ENCODE measurements at places on chromosomes 11 and 22. TPM values are rescaled to one million over a fixed set of nuclear protein-coding genes. Genes with fewer than 3 reads are reported as not detected.

DNA sequence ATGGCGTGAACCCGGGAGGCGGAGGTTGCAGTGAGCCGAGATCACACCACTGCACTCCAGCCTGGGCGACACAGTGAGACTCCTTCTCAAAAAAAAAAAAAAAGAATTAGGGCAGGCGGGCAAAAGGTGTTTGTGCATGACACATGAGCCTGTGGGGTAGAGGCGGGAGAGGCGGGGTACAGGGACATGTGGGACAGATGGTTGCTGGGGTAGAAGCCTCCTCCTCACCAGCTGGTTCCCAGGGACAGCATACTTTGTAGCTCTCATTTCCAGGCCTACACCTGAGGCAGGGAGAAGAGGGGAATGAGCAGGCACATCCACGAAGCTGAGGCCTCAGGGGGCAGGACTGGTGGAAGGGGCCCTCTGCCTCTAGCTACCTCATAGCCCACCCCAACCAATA lies 23.7 kb downstream of the YWHAH start:
- no peak overlapping the region for H3K4me3 ChIP-seq
- no peaks in the 10 kb centered on the region for H3K36me3 ChIP-seq
- H3K4me1 ChIP-seq, result peaks cover 10% of the 10 kb centered on the region
- H3K27me3 ChIP-seq, result no peaks in the 10 kb centered on the region
- no peak overlapping the region for H3K27ac ChIP-seq

DNA sequence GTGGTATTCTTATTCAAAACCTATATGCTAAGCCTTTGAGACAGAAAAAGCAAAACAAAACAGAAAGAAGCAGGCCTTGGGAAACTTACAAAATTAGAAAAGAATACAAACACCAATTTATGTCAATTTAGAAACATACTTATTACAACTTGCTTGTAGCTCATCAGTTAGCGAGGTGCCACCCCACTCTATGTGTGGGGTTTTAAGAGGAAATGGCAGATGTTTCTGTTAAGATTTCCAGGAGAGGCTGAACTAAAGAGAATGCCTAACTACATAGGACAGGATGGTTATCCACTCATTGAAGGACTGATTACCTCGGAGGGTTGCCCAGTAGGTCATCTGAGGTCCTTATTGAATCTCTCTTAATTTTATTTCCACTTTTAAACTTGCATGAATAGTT lies 302.0 kb downstream of the ETS1 start:
- no peak for DNase-seq
- no peaks in the 10 kb centered on the region for H3K27me3 ChIP-seq
- H3K27ac ChIP-seq, result no peak overlapping the region
- H3K36me3 ChIP-seq, result no peaks in the 10 kb centered on the region
- peaks cover 42% of the 10 kb centered on the region for H3K4me1 ChIP-seq

DNA sequence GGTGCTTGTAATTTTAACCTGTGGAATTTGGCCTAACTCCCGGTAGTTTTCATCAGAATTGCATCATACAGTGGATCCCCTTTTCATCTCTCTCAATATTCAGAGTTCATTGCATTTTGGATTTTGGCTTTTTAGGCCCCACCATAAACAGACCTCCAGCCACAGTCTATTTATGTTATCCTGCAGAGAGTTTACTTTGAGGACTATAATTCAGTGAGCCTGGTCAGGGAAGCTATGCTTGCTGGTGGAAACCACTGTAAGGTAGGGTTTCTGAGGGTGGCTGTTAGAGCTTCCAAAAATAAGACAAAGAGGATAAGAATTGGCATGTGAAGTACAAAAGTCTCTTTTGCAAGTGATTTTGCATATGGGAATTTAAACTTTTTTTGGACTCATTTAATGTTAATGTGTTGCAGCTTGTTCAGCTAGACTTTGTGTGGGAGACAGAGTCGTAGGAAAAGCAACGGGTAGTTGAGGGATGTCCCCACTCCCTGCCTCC lies 34.8 kb upstream of the DDI1 start:
- DNase-seq, result no peak
- no peak overlapping the region for H3K27ac ChIP-seq
- H3K36me3 ChIP-seq, result no peaks in the 10 kb centered on the region
- H3K4me1 ChIP-seq, result no peaks in the 10 kb centered on the region

DNA sequence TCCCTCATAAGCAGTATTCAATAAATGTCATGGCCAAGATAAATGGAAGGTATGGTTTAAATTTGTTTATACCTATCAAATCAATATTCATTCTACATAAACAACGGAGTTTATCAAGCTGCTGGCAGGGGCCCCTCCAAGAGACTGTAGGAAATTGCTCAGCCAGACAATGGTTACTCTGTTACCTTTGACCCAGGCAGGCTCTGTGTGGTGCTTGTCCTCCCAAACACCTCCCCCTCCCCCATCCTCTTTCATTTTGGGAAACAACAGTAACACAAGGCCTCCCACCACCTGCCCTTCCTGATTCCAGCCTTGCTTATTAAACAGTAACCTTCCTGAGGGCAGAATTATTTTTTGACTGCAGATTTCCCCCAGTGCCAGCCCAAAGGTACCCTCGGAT lies 10.5 kb upstream of the ZBTB16 start:
- peaks cover 5% of the 10 kb centered on the region for H3K4me1 ChIP-seq
- H3K36me3 ChIP-seq, result no peaks in the 10 kb centered on the region
- H3K27me3 ChIP-seq, result no peaks in the 10 kb centered on the region
- no peak overlapping the region for H3K4me3 ChIP-seq
- DNase-seq, result no peak

DNA sequence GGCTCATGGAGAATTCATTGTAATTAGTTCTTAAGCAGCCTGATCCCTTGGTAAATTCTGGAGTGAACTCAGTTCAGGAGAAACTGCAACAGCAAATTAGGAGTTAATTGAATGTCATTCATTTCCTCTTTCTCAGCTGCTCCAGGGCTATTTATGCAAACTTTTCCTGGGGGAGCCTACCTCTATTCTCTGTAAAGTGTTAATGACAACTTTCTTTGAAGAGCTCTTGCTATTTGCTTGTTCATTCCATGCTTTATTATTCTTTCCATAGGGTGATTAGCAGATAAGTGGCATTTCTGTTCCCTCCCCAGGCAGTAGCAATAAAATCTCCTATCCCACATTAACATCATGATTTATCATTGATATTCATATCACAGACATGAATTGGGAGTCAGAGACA lies 267.6 kb upstream of the DDI1 start:
- DNase-seq, result no peak
- H3K4me1 ChIP-seq, result no peaks in the 10 kb centered on the region
- H3K27me3 ChIP-seq, result no peaks in the 10 kb centered on the region
- no peak overlapping the region for H3K4me3 ChIP-seq

DNA sequence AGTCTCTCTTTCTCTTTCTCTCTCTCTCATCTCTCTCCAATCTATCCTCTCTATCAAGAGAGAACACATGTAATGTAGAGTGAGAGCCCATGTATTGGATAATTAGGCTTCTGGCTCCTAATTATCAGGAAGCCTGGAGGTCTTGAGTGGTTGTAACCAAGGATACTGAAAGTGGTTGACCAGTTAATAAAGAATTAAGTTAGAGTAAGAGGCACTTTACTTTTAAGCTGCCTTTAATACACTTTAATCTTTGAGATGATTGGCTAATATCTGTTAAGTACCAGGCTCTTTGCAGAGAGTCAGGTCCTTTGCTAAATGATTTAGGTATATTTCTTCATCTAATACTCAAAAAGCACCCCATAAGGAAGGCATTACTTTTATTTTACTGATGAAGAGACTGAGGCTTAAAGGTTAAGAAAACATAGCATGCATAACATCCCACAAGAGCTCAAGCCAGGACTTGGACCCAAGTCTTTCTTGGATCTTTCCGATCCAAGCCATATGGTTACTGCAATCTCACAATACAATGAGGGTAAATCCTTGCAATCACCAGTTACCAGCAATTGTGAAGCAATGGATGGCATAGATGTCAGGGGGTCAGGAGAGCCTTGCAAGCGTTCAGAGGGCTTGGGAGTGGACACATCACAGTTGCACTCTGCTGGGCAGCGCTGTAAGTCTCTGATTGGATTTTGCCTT lies 22.1 kb downstream of the CD44 start:
- H3K27ac ChIP-seq, result peak overlapping the region; percentile 94
- H3K4me1 ChIP-seq, result peaks cover 95% of the 10 kb centered on the region
- no peaks in the 10 kb centered on the region for H3K36me3 ChIP-seq
- DNase-seq, result no peak

- no peaks in the 10 kb centered on the region for H3K27me3 ChIP-seq
- DNase-seq, result no peak
- no peak overlapping the region for H3K4me3 ChIP-seq
- H3K4me1 ChIP-seq, result peaks cover 16% of the 10 kb centered on the region
Measured at GRCh38 chr22:49979587-49980264, 19.2 kb downstream of the PIM3 start.

DNA sequence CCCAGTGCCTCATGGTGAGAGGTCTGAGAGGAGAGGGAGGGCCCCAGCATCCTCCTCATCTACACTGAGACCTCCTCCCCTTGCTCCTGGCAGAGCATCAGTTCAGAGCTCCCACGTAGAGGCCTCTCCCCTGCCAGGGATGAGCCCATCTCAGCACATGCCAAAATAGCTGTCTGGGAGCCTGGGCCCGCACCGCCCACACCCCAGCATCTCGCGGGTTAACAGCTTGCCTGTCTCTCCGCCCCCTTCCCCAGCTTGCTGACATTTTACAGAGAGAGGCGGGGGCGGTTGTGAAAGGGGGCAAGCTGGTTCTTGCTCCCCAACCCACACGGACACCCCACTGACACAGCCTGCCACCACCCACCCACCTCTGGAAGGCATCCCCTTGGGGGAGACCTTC lies 6.4 kb downstream of the DGKZ start:
- peaks cover 75% of the 10 kb centered on the region for H3K4me1 ChIP-seq
- H3K27ac ChIP-seq, result peak overlapping the region; percentile 74
- H3K27me3 ChIP-seq, result no peaks in the 10 kb centered on the region
- peak overlapping the region; percentile 59 for H3K4me3 ChIP-seq
- DNase-seq, result peak; percentile 68

GRCh38 chr22:25697181-25697664 lies 44.8 kb upstream of the MYO18B start:
- H3K27me3 ChIP-seq, result no peaks in the 10 kb centered on the region
- H3K27ac ChIP-seq, result no peak overlapping the region

GRCh38 chr11:115912484-115912945 lies 408.3 kb upstream of the CADM1 start:
- H3K27me3 ChIP-seq, result no peaks in the 10 kb centered on the region
- H3K27ac ChIP-seq, result no peak overlapping the region
- no peak for DNase-seq
- H3K4me1 ChIP-seq, result no peaks in the 10 kb centered on the region

GRCh38 chr11:65780770-65781151 lies at the start of gene AP5B1:
AP5B1 (minus strand) TSS chr11:65780976; CDS start chr11:65780591, 385 bp downstream.
- H3K4me1 ChIP-seq, result peaks cover 18% of the 10 kb centered on the region
- peak; percentile 61 for DNase-seq
- peak within 1 kb of the TSS; percentile 75 for H3K27ac ChIP-seq
- H3K36me3 ChIP-seq, result peaks cover 28% of the 10 kb centered on the region
- H3K4me3 ChIP-seq, result peak within 1 kb of the TSS; percentile 74

DNA sequence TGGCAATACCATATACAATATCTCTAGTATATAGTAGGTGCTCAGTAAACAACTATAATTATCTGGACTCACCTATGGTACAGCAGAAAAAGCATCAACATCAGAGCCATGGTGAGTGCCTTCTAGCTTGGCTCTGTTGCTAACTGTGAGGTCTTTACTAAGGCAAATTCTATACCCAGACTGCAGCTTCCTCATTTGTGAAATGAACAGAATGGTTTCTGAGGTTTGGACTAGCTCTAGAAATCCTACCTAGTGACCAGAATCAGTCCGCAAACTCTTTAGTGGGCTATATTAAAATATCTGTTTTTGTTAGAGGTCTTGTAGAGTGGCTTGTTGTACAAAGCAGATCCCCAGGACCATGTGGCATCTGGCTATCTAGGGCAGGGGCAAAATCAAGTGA lies 3.7 kb downstream of the MS4A1 start:
- peaks cover 10% of the 10 kb centered on the region for H3K4me1 ChIP-seq
- no peak overlapping the region for H3K27ac ChIP-seq
- no peaks in the 10 kb centered on the region for H3K36me3 ChIP-seq
- no peak for DNase-seq
- H3K4me3 ChIP-seq, result no peak overlapping the region
- no peaks in the 10 kb centered on the region for H3K27me3 ChIP-seq

DNA sequence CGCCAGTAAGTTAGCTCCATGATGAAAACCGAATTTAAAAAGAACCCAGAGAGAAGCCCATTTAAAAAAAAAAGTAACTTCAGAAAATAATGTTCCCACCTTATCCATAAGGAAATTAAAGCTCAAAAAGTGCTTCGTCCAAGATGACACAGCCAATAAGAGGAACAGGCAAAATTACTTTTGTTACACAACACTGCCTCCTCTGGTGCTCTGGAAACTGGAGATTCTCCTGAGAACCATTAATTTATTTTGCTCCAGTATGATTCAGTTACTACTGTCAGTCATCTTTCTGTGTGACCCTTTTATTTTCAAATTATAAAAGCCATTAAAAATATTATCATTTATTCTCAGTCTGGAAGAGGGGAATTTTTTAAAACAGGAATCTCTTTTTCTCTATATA lies 2.0 kb downstream of the IFT27 start:
- H3K27ac ChIP-seq, result no peak overlapping the region
- peak; percentile 8 for DNase-seq
- H3K27me3 ChIP-seq, result no peaks in the 10 kb centered on the region

The TRAF6 gene
- total RNA-seq, result 18.2 TPM

The THY1 gene
- 1.6 TPM for total RNA-seq

Data from naive thymus-derived CD4-positive, alpha-beta T cell (primary cell).